Progenitor cell of endocrine pancreas (in vitro differentiated cells): ENCODE measurements at places on chromosomes 11 and 22.

- no peak for DNase-seq
Measured at GRCh38 chr11:114163229-114163631, 103.7 kb downstream of the ZBTB16 start.

GRCh38 chr22:29330291-29330690 lies 14.8 kb upstream of the RASL10A start:
- no peak for DNase-seq

DNA sequence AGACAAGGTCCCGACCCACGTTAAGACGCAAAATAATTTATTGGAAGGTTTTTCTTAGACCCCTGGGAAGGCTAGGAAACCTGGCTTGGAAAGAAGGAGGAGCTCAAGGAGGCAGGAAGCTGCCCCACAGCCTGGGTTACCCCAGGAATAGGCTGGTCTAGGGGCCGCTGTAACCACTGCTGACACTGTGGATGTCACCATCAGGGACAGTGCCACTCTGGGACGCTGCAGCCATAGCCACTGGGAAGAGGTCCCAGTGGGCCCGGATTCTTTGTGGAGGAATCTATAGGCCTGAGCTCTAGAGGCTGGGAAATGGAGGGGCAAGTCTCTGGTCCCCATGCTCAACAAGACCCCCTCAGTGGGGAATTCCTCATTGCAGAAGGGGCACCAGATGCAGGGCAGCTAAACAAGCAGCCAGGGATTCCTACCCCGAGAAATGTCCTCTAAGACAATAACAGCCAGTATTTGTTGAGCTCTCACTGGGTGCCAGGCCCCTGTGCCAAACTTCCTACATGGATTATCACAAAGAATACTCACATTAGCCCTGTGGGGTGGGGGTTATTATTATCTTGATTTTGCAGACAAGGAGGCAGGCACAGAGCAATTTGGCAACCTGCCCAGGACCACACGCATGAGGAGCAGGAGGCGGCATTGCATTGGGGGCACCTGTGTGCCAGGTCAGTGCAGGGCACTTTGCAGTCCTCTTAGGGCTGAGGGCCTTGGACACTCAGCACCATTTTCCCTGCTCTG lies 19.5 kb upstream of the CHKA start:
- no peak for DNase-seq

- no peak for DNase-seq
Measured at GRCh38 chr11:122209619-122210366, 93.8 kb upstream of the BLID start.

- DNase-seq: no peak
Measured at GRCh38 chr22:47139013-47139789, 376.8 kb downstream of the TBC1D22A start.

- DNase-seq: no peak
Measured at GRCh38 chr11:86219311-86220193, 25.0 kb upstream of the EED start.

- no peak for DNase-seq
Measured at GRCh38 chr22:48819232-48819631, 1008.4 kb downstream of the BRD1 start.

- DNase-seq: no peak
Measured at GRCh38 chr22:22616636-22617035, 27.8 kb upstream of the GGTLC2 start.

DNA sequence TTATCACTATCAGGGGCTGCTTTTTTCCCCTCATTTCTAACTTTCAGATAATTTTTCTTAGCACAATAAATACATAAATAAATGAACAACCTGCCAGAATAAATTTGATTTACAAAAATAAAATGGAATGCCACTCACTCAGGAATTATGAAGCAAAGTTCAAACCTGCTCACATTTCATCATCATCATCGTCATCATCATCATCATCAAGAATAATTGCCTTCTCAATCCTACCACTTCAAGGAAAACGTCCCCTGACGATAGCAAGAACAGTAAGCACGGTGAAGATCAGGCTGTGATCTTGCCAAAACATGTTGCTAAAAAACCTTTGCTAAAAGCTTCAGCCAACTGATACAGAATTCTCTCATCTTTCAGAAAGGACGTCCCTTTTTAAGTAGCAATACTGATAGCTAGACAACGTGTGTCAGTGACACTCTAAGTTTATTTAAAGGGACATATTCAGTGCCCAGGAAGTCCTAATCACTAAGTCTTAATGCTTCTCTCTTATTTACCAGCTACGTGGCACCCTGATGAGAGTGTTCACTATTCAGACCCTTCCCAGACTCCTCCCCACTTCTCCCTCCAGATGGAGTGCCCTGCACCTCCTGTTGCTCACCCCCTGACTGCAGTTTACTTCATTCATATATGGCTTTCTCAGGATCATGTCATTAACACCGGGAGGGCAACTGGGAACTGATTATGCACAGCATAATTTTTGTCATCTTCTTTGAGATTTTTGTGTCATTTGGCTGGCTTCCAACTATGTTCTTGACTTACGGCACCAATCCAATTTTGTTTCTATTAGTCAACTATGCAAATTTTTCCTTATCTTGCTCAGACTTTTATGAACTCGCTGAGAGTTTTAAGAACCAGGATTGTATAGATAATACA lies 200.1 kb upstream of the GUCY1A2 start:
- no peak for DNase-seq

DNA sequence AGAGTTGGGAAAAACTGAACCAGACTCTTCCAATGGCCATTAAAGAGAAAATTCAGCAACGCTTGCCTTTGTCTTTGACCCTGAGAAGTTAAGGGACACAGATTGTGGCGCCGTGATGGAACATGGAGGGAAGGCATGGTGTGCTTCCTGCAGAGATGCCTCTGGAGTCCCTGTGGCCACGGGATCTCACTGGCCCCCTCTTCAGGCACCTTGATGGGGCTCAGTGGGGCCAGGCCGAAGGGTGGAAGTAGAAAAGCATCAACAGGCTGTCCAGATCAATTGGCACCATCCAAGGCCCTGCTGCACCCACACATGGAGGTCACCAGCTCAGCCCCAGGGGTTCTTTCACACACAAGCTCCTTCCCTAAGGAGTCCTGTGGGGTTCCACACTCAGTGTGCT lies 42.9 kb downstream of the MORC2 start:
- no peak for DNase-seq

DNA sequence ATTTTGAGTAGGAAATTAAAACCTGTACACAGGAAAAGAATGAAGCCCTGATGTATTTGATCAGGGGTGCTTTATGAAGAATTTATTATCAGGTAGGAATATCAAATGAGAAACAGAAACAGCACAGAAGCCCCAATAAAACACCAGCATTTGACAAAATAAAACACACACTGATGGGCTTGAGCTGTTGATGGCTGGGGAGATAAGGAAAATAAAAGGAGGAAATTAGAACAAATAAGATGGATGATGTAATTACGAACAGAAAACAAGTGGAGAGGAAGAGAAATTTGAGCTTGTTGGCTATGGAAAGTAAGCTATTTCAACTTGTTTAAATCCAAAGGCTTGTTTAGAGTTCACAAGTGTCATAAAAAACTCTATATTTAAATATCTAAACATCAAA lies 213.7 kb downstream of the CADM1 start:
- DNase-seq: no peak

DNA sequence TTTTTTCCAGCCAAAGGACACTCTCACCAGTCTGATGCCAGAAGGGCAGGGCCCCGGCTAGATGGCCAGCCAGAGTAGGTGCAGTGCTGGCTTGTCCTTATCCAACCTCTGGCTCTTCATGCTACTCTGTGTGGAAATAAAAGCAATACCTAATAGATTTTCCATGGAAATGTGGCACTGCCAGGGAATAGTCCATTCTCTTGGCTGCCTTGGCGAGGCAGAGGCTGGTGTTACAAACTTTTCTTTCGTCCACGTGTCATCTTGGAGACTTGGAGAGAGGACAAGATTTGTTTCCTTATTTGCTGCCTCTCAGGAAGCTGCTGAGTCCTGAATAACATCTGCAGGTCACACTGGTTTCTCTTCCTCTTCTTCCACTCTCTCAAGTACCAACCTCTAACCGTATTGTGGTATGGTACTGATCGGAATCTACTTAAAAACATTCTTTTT lies 17.2 kb upstream of the C1QTNF4 start:
- DNase-seq: no peak

DNA sequence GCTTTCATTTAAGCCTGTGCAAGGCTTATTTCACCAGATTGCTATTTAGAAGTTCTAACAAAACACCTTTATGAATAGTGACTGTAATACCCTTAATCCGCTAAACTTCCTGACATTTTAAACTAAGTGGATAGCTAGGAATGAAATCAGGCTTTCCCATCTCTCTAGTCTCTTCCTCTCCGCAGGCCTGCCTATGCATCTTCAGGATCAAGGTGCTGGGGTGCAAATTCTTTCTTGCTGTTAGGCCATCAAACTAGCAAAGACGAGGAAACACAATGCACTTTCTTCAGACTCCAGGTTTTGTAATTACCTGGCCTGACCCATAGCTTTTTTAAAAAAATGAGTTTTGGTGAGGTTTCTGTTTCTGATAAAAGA lies 149.4 kb downstream of the DBX1 start:
- no peak for DNase-seq

DNA sequence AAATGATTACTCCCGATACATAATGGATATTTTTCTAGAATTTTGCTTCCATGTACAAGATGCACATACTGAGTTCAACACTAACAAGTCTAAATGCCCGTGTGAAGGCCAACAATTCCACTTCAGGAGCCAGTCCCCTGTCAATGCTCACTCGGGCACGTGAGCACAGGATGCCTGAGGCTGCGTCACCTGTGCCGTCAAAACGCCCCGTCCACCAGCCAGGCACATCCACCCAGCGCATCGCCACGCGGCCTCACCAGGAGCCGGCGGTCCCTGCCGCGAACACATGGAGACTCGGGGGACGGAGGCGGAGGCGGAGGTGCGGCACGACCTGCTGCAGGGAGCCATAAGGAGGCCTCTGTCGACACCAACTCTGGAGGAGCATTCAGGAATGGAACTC lies 9.8 kb downstream of the TOLLIP start:
- DNase-seq: peak; percentile 9

- DNase-seq: peak; percentile 82
Measured at GRCh38 chr22:23402275-23403151, 177.6 kb downstream of the IGLL1 start.

DNA sequence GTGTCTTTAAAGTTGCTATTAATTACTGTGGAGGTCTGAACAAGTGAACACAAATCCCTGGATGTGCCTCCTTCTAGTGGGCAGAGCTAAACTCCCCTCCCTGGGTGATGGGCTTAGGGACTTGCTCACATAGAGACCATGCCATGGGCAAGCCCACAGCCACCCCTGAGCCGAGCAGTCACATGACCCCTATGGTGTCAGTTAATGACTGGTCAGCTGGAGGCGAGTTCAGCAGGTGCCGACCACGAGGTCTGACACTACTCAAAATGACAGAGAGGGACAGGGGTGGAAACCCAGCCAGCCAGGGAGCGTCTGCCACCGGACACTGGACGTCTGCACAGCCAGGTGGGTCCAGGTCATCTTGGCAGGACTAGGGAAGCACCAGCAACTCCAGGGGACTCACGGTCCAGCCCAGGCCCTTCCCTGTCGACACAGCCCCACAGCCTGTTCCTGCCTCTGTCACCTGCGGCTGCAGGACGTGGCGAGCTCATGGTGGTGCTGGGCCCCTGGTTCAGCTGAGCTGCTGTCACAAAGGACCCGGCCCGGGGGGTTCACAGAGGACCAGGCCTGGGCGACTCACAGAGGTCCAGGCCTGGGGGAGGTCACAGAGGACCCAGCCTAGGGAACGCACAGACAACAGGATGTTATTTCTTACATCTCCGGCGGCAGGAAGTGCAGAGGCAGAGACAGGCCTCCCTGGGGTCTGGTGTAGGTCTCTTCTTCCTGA lies 135.0 kb downstream of the BRD1 start:
- no peak for DNase-seq

GRCh38 chr22:45540122-45540521 lies 37.4 kb downstream of the FBLN1 start:
- DNase-seq: no peak

DNA sequence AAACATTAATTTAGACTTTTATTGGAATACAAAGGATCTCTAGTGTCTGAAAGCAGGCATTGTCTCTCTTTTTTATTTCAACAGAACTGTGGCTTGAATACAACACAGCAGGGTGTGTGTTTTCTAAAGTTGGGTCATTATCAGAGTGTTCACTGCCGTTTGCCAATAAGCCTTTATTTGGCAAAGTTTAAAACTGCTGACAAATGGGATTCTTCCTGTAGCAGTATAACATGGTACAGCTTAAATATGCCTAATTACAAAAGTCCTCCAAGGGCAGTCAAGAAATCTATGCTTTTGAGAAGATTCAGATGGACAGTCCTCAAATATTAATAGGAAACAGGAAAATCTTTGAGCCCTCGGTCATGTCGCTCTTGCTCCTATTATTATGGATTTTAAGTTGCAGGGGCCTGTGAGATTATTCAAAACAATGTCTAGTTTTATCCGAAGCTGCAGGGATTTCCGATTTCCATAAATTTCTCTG lies 199.9 kb downstream of the MAML2 start:
- no peak for DNase-seq

GRCh38 chr22:32646476-32646875 lies 155.0 kb upstream of the TIMP3 start:
- DNase-seq: no peak

GRCh38 chr11:64746486-64746885 lies 2.5 kb upstream of the RASGRP2 start:
- DNase-seq: no peak

DNA sequence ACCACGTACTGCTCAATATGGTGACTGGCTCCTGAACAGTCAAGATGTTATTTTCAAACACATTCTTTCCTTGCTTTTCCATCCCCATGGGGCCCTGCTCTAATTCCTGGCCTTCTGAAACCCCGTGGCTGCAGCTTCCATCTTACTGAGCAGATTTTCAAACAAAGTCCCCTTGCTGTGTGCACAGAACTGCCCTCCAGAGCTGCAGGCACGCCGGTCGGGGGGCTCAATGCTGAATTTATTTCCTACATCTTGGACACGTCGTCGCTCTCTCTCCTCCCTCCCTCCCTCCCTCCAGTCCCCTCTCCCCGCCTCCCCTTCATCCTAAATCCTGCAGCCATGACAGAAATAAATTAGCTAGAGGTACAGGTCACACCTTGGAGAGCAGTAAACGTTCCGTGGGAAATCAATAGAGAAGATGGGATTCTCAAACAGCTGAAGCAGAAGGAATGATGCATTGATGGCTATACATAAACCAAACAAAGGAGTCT lies 243.1 kb upstream of the BLID start:
- no peak for DNase-seq

GRCh38 chr11:75946531-75947530 lies 131.8 kb downstream of the UVRAG start:
- DNase-seq: no peak

DNA sequence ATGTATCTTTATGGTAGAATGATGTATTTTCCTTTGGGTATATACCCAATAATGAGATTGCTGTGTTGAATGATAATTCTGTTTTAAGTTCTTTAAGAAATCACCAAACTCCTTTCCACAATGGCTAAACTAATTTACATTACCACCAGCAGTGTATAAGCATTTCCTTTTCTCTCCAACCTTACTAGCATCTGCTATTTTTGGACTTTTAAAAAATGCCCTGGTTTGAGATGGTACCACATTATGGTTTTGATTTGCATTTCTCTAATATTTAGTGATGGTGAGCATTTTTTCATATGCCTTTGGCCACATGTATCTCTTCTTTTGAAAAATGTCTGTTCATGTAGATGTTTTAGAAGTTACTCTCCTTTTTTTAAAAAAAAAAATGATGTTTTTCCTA lies 142.0 kb downstream of the METTL15 start:
- DNase-seq: no peak

GRCh38 chr22:32743046-32743445 lies 58.5 kb upstream of the TIMP3 start:
- no peak for DNase-seq

GRCh38 chr22:30306627-30307011 lies 17.3 kb upstream of the CASTOR1 start:
- no peak for DNase-seq
